Stimulated activated CD8-positive, alpha-beta memory T cell treated with anti-CD3 and anti-CD28 coated beads, Interleukin-7, amount 100 ng/mL, for 1 hour (primary cell): ENCODE measurements at places on chromosomes 5 and 9.

GRCh38 chr5:116411101-116411571, 163.5 kb downstream of the SEMA6A start:
- no peak for DNase-seq

DNA sequence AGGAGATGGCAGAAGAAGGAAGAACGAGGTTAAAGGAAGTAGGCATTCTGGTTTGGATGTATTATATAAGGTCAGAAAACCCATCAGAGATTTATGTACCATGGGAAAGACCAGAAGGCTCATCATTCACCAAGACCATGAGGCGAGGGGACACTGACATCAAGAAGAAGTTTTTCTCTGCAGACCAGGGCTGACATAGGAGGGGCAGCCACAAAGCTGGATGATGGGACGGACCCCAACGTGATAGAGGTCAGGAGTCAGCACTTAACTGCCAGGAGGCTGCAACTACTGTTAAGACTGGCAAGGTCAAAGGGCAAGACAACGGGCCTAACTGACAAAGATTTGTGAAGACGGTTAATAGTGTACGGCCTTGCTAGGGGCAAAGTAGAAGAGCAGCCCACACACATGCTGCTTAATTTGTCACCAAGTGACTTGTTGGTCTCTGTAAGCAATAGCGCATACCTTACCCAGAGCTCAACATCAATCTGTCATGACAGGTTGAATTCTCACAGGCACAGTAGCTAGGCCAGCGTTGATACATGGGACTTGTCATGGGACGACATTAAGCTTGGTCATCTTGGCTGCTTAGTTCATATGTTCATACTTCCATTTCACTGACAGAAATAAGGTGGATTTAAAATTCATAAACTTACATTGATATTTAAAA, 579.7 kb upstream of the CDH10 start:
- no peak for DNase-seq

DNA sequence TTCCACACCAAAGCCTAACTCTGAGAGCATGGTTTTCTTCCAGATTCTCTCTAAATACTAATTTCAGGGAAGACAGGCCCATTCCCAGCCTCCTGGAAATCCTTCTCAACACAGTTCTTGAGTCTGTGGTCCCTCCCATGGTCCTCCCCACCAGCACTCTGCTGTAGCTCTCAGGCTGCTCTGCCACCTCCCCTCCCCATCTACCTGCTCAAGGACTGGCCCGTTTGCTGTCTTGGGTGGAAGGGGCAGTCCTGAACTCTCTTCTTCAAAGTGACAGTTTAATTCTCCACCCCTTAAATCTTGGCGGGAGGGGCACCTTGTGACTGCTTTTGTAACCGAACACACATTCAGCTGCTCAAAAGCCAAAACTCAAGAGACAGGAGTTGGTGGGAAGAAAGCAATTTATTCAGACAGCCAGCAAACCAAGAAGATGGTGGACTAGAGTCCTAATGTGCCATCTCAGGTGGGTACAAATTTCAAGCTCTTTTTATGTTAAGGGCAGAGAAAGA, 7.6 kb upstream of the LCN15 start:
- DNase-seq = no peak

- no peak for DNase-seq
Observed at GRCh38 chr9:36092509-36093215, 43.9 kb upstream of the GLIPR2 start.

DNA sequence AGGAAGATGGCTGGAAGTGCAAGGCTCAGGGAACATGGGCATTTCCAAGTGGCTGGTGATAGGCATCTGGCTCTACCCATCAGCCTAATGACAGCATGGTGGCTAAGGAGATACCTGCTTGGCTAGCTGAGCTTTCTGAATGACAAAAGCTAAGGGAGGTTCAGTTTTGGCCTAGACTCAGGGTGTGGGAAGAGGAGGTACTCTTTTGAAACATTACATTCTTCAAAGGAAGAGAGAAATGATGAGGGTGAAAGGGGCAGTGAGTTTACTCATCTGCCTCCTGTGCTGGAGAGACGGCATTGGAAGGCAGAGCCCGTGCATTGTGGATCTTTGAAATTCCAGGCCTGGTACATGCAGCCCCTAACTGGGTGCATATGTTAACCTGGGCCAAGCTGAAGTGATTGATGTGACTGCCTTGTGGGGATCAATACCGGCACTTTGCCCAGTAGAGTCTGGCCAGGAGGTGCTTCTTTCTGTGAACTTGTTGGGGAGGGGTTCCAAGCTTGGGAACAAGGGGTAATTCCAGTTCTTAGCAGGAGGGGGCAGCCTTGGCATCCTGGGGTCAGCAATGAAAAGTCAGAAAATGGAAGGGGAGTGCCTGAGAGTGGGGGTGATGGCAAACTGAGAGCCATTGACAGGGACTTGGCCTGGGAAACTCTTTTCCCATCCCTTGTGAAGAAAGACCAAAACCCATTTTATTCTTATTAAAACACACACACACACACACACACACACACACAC, 108.6 kb downstream of the ACER2 start:
- no peak for DNase-seq

DNA sequence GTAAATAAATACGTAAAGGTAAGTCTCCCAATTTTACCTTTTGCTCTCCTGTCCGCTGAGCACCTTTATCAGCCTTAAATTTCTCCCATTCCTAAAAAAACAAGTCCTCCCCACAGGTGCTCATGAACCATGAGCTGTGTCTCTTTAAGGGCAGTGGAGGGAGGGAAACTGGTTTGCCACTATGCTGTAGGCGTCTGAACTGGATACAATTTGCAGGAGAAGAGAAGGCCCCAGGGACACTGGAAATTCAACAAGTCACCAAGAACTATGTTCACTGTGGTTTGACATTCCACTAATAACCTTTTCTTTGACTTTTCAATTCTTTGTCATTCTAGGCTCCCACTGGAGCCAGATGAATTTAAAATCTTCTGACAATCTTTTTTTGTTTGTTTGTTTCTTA, 72.2 kb downstream of the LHFPL2 start:
- DNase-seq = no peak
